ENCODE measurements at places on chromosomes 16 and 17.

GRCh38 chr17:32912218-32912897 is 15.6 kb upstream of the TMEM98 start:
- DNase-seq: no peak

- DNase-seq: no peak
Observed at GRCh38 chr17:59365383-59365981, 34.0 kb downstream of the YPEL2 start.

- no peak for DNase-seq
Observed at GRCh38 chr16:68529608-68529930, 9.5 kb upstream of the ZFP90 start.

DNA sequence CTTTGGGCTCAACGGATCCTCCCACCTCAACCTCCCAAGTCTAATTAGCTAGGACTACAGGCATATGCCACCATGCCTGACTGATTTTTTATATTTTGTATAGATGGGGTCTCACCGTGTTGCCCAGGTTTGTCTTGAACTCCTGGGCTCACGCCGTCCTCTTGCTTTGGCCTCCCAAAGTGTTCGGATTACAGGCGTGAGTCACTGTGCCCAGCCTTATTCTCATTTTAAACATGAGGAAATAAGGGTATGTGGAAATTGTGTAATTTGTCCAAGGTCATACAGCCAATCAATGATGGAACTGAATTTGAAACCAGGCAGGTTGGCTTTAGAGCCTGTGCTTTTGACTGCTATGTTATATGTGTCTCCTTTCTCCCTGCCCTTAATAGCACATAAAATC is 27.4 kb upstream of the AQP8 start:
- DNase-seq: no peak

- no peak for DNase-seq
Observed at GRCh38 chr16:13571036-13571435, 348.9 kb upstream of the ERCC4 start.

- no peak for DNase-seq
Observed at GRCh38 chr16:22217890-22218730, 12.0 kb downstream of the EEF2K start.

DNA sequence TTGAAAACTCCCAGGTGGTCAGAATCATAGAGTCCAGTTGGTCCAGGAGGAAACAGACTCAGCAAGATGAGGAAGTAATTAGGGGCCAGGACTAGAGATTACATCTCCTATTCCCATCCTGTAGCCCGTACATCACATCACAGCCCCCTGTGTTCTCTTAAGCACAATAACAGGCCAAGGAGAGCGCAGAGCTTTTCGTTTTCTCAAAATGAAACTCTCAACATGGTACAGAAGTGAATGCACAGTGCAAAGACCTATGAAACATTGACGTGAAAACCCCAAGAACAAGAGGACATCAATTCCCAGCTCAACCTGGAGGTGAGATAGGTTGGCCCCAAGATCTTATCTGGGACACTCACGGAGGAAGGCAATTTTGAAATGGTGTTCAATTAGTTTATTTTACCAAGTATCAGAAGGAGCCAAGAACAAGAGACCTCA is 9.0 kb downstream of the PIK3R5 start:
- DNase-seq: no peak

- DNase-seq: no peak
Observed at GRCh38 chr16:74622005-74622404, 15.1 kb upstream of the GLG1 start.

- DNase-seq: no peak
Observed at GRCh38 chr17:73419881-73420280, 108.1 kb upstream of the CDC42EP4 start.

DNA sequence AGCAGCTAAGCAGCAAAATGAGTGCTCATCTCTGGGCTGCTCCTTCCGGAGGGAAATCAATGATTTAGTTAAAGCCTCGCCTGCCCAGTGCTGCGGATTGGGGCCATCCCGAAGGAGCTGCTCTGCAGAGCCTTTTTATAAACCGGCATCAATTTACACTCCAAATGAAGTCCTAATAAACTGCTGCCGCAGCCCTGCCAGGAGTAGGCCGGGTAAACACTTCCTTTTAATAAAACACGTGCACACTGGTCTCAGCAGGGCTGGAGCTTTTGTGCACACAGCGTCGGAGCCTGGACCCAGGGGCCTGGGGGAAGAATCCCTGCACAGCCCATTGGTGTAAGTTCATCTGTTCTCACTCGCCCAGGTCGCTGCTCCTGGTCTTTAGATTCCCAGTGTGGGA is 79.6 kb upstream of the HS3ST2 start:
- no peak for DNase-seq

DNA sequence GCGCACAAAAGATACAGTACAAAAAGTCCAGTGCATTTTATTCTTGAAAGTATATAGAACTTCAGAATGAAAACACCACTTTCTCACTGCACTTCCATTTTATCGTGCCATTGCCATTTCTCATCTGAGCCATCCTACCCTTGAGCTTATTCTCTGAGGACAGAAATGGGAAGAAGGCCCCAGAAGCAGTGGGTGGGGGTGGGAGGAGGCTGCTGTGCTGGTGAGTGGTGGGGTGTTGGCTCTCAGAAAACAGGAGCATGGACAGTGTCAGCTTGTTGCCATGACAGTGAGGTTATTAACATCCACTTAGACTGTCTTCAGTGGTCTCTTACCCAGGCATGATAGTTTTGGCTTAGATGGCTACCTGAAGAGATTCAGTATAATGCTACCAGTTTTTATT is 4.5 kb downstream of the ATMIN start:
- no peak for DNase-seq

- no peak for DNase-seq
Observed at GRCh38 chr16:4052801-4053293, 63.4 kb downstream of the ADCY9 start.

GRCh38 chr17:16314189-16314588 is 39.1 kb downstream of the CENPV start:
- DNase-seq: no peak

- no peak for DNase-seq
Observed at GRCh38 chr17:17694169-17695081, 13.2 kb downstream of the RAI1 start.

DNA sequence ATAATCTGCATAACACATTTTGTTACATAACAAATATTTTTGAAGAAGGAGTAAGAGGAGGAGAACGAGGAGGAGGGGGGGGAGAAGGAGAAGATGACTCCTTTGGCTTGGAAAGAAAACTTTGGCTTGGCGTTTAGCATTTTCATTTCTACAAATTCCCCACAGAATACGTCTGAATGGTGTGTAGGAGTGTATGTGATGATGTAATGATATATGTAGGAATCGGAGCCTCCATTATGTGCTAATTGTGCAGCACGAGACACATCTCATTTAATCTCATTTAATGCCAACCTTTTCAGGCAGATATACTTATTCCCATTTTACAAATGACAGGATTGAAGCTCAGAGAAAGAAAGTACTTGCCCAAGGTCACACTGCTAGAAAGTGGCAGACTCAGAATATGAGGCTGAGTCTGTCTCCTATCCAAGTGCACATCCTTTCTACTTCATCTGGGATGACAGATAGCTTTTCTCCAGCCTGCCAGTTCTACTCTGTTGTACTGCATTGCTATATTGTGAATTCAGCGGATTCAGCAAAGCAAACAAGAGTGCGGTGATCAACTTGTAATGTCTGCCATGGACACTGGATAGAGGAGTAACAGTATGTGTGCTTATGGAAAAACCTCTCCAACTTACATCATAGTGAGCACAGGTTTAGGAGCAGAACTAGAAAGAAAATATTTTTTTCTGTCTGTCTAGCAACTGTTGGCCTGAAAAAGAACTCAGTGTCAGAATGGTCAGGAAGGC is 10.4 kb upstream of the SLC47A2 start:
- DNase-seq: no peak

DNA sequence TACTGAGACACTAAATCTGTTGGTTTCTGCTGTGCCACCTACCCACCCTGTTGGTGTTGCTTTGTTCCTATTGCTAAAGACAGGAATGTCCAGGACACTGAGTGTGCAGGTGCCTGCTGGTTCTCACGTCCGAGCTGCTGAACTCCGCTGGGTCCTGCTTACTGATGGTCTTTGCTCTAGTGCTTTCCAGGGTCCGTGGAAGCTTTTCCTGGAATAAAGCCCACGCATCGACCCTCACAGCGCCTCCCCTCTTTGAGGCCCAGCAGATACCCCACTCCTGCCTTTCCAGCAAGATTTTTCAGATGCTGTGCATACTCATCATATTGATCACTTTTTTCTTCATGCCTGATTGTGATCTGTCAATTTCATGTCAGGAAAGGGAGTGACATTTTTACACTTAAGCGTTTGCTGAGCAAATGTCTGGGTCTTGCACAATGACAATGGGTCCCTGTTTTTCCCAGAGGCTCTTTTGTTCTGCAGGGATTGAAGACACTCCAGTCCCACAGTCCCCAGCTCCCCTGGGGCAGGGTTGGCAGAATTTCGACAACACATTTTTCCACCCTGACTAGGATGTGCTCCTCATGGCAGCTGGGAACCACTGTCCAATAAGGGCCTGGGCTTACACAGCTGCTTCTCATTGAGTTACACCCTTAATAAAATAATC is 14.6 kb downstream of the STH start:
- DNase-seq: no peak

GRCh38 chr16:51419768-51420167 is 268.7 kb upstream of the SALL1 start:
- DNase-seq: no peak

DNA sequence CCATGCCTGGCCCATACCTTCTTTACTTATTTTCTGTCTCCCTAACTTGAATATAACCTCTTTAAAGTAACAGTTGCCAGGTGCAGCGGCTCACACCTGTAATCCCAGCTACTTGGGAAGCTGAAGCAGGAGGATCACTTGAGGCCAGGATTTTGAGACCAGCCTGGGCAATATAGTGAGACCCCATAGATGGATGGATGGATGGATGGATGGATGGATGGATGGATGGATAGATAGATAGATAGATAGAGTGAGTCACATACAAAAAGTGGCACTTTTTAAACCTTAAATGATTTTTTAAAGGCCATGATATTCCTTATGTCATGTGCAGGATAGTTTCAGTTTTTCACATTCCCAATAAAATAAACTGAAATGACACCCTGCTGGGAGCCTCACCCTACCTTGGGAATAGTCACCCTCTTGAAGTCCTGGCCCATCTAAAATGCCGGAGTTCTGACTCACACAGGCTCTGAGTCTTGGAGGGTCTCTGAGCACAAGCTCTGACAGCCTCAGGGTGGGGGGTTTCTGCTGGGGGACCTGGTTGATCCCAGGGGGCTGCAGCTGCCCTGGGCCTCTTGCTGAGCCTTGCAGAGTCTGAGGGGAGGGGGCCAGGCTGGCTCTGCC is 26.2 kb downstream of the CPNE2 start:
- no peak for DNase-seq

GRCh38 chr16:15051387-15051951 is 4.4 kb downstream of the NTAN1 start:
- DNase-seq: no peak

- no peak for DNase-seq
Observed at GRCh38 chr17:72064606-72065193, 56.1 kb upstream of the SOX9 start.

DNA sequence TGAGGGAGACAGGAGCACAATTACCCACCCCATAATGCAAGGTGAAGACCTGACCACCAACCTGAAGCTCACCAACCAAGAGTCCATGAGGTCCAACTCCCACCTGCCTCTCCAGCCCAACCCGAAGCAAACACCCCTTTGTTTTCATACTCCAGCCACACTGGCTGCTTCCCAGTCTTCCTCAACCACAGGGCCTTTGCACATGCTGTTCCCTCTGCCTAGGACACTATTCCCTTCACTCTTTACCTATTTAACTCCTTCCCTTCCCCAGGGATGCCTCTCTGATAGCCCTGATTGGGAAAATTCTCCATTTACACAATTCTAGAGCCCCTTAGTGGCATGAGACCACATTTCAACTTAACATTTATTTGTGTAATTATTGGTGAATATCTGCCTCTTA is 86.0 kb downstream of the VAT1L start:
- no peak for DNase-seq

DNA sequence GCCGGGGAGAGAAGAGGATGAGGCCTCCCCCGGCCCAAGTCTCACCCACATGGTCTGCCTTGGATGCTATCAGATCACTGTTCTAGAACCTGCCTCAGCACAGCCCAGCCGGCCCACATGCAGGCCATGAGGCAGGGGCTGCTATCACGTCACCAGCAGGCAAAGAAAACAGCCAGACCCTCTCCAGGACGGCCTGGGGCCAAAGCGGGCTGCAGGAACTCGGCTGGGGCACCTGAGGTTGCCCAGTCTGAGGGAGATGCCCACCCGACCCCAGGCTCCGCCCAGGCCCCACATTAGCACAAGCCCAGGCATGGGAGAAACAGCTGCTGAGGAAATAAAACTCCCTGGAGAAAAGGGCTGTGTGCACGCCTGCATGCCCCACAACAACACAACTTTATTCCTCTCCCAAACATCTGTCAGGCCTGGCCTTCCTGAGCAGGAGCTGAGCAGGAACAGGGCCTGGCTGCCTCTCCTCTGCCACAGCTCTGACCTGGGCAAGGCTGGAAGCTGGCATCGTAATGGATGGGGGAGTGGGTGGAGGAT is 6.7 kb upstream of the SMIM5 start:
- no peak for DNase-seq

- no peak for DNase-seq
Observed at GRCh38 chr16:7914748-7915147, 582.1 kb downstream of the RBFOX1 start.

DNA sequence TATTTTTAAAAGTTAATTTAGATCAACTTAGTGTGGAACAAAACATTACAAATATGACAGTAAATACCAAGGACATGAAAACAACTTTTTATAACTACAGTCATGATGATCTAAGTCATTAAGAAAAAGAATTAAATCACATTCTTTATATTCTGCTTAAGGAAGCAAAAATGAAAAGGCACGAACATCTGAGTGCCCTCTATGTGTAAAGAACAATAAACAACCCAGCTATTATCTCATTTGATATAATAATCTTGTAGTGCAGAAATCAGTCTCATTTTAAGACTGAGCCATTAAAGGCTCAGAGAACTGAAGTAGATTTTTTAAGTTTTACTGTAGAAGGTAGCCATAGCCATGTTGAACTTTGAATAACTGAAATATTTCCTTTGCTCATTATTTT is 13.4 kb downstream of the MYO1D start:
- no peak for DNase-seq

GRCh38 chr16:57471852-57472664 is 9.6 kb downstream of the POLR2C start:
- DNase-seq: no peak

DNA sequence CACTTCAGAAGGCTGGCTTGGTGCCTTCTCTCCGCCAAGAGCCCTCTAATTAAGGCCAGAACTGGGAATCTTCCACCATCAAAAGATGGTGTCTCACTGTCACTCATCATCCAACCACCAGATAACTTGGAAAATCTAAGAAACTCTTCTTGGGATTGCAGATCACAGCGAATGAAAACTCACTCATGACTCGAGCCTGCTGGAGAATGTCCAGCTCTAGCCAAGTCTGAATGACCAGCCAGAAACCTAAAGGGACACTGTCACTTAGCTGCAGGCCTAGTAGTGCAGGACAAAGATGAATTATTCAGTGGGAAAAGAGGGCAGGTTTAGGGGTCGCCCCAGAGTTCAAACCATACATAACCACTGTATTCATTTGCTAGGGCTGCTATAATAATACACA is 107.8 kb downstream of the XYLT1 start:
- DNase-seq: no peak

GRCh38 chr17:43368740-43369506 is 29.9 kb upstream of the ARL4D start:
- DNase-seq: peak; percentile 78
